ENCODE measurements at places on chromosomes 13 and 19.

DNA sequence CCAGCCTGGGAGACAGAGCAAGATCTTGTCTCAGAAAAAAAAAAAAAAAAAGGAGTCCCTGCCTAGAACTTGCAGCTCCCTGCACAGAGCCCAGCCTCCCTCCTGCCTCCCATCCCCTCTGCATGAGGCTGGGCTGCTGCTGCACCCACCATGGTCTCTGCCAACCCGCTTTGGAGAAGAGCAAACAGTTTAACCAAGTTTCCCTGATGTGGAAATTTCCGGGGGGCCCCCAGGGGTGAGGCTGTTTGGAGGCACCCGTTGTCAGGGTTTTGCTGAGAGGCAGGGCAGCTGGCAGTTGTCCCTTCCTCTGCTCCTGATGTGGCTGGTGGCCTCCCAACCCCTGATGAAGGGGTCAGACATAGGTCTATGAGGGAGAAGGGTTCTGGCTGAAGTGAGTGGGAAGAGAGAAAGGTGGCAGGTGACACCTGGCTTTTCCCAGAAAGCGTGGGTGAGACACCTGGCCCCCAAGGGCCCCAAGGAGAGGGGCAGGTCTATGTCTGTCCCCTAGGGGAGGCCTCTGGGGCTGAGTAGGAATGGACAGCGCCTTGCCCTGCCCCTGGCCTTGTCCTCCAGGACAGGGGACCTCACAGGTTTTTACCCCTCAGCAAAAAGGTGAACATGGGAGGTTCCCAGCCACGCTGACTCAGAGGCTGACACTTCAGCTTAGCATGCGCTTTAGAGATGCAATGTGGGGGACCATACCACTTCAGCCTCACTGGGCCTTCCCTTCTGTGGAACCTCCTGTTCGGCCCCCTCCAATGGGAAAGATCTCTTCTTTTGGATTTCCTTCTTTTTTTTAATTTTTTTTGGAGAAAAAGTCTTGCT, 5.5 kb downstream of the LRP3 start:
- no peak for DNase-seq

DNA sequence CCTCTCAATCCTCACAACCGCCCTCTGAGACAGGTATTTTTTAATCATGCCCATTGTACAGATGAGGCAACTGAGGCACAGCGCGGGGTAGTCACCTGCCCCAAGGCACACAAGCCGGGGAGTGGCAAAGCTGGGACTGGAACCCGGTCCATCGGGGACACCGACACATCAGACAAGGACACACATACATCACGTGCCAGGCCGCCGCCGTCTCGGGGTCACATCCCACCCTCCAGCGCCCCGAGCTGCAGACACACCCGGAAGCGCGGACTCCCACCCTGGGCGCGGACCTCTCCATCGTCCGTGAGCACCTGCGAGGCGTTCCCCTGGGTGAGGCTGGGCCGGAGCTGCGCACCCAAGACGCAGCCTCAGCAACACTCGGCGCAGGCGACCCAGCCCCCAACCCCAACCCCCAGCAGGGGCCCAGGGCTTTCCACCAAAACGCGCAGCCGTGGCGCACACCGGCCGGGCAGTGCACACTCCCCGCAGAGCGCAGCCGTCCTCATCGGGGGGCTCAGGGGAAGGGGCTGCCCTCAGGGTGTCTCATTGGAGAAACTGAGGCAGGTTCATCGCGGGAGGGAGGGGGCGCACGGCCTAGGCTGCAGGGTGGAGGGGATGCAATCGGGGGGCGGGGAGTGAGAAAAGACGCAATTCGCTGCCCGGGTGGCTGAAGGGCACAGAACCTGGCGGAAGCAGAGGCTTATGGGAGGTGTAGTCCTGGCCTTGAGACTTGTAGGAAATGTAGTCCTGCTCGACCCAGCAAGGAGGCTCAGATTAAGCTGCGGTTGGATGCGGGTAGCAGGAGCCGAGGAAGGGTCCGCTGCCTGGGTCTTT, 1.9 kb upstream of the LMTK3 start:
- peak; percentile 50 for DNase-seq

DNA sequence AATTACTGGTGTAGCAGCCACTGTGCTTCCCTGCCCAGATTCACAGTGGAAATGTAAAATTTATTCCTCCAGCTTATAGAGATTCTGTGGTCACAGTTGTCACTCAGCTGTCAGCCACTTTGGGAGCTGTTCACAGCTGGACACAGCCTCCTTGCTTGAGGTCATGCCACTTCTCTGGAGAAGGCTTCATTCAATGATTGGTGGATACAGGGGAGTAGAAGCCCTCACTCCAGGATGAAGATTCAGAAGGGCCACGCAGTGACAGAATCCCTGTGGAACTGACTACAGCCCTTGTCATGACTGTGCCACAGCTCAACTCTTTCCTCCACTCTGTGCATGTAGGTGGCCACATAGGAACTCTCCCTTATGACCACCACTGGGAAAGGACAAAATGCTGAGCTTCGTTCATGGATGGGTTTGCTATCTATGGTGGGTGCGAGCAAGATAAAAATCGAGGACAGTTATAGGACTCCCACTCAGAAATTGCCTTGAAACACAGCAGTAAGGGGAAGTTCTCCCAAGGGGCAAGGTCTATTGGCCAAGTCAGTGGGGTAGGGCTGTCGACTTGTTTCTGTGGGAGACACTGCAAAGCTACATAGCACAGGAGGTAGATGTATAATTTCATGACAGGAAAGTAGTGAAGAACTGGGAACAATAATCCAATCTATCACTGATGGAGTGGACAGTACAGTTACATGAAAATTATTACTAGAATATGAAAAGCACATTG, 98.7 kb downstream of the CCNA1 start:
- DNase-seq: no peak

DNA sequence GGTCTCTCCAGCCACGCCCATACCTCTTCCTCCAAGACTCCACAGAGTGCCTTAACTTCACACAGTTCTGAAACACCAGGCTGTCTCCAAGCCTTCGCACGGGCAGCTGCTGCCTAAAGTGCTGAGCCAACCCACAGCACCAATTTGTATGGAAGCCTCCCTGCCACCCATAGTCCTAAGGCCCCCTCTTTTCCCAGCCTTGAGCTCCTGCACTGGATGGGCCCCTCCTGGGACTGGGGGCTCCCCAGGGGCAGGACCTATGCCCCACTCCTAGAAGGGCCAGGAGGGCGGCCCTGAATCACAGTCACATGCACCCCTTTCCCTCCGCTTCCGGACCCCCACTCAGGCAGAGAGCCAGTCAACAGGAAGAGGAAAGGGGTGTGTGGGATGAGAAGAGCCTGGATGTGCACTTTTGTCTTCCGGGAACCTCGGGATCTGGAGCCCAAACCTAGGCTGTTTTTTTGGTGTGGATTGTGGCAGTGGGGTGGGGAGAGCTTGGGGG, 5.1 kb upstream of the FCER2 start:
- DNase-seq: no peak

DNA sequence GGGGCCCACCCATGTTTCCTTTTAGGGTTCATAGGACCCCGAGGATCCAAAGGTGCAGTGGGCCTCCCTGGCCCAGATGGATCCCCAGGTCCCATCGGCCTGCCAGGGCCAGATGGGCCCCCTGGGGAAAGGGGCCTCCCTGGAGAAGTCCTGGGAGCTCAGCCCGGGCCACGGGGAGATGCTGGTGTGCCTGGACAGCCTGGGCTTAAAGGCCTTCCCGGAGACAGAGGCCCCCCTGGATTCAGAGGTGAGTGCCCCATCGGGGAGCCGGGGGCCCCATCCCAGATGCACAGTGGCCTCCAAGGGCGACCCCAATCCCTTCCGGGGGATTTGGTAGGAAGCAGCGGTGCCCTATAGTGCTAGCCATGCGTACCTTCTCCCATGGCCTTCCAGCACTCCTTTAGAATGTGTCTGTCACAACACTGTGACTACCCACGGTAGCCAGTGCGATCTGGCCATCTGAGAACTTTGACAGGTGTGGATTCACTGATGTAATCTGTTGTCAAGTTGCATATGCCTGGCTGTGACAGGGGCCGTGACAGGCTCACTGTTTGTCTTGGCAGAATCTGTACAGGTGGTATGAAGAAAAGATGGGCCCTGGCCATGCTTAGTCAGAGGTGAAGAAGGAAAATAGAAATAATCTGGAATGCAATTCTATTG, 88.5 kb downstream of the RAB20 start:
- DNase-seq: no peak

GRCh38 chr13:113548778-113549621, 35.6 kb upstream of the TFDP1 start:
- DNase-seq: no peak

GRCh38 chr19:4391306-4391693, 9.0 kb downstream of the SH3GL1 start:
- DNase-seq: no peak

DNA sequence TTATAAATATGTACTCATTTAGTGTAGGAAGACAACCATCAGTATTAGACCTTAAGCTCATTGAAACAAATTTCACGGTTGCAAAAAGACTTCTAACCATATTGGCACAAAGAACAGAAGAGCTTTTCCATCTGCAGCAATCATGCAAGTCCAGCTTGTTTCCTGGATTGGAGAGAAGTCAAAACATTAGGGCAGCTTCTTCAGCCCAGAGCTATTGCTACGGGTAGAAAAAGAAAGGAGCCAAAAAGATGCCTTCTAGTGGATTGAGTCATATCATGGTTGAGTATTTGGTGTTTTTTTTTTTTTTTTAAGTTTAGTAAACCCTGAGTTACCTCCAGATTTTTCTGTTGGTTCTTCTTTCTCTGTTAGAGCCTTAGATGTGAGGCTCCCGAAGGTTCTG, 99.8 kb downstream of the WDFY2 start:
- peak; percentile 72 for DNase-seq

GRCh38 chr13:44790289-44790688, 199.0 kb downstream of the NUFIP1 start:
- DNase-seq: no peak

GRCh38 chr19:16217716-16218451, 20.2 kb downstream of the AP1M1 start:
- no peak for DNase-seq

DNA sequence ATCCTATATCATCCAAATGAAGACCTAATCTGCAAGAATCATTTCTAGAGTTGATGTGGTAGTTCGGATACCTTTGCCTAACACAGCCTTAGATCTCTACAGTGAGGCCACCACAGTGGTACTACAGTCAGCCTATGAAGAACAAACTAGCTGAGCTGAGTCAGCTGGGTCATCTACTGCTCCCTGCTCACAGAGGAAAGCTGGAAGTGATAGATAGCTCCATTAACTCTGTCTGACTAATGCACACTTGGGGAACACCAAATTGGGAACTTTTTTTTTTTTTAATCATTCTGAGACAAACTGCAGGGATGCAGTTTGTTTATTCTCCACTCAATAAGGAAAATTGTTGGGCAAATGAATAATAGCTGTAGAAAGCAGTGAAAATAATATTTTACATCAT, 1160.6 kb downstream of the PCDH9 start:
- no peak for DNase-seq

DNA sequence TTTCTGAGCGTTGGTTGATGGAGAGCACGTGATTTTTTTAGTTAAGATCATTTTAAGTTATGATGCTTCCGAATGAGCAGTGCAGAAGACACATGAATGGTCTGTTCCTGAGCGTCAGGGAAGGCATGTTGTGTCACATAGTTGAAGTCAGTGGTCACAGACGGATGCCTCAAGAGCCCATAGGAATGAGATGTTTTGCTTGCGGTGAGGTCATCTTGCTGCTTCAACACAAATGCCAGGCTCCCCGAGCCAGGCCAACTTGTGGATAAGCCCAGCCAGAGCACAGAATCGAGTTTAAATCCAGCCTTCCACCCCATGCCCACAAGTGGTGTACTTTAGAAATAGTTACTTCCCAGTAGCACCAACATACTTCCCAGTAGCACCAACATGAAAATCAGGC, 5.4 kb downstream of the UPF3A start:
- peak; percentile 7 for DNase-seq

DNA sequence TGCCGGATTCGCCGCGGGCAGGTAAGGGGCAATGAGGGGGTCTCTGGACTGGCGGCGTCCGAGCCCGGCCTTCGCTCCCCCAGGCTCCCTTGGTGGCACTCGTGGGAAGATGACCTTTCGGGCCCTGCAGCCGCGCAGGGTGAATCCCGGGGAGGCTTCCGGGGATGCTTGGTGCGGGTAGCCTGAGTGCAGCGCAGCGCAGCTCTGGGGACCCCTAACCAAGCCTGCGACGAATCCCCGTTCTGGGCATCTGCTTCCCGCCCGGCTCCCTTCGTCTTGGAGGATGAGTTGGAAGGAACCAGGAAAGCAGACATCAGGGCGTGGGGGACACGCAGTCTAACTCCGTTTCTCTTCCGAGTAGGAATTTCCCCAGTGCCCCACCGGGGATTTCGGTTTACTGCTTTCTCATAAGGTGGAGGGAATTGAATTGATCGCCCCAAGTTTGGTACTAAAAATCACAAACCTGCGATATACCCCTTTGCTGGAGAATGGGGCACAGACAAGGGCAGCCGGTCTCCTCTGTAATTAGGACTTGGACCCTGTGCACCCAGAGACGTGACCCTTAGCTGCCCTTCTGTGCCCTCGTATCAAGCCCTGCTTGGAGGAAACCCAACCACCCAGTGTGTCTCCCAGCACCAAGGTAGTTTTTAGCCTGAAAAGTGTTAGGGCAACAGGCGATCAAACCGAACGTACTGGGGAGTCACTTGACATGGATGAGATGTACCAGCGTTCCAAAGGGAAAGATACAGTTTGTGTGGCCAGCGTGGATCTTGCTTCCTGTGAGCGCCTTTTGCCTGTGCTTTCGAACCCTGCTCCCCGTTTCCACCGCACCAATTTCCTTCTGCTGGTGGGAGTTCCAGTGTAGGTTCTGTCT, 1.0 kb downstream of the GPC5 start:
- DNase-seq: no peak

DNA sequence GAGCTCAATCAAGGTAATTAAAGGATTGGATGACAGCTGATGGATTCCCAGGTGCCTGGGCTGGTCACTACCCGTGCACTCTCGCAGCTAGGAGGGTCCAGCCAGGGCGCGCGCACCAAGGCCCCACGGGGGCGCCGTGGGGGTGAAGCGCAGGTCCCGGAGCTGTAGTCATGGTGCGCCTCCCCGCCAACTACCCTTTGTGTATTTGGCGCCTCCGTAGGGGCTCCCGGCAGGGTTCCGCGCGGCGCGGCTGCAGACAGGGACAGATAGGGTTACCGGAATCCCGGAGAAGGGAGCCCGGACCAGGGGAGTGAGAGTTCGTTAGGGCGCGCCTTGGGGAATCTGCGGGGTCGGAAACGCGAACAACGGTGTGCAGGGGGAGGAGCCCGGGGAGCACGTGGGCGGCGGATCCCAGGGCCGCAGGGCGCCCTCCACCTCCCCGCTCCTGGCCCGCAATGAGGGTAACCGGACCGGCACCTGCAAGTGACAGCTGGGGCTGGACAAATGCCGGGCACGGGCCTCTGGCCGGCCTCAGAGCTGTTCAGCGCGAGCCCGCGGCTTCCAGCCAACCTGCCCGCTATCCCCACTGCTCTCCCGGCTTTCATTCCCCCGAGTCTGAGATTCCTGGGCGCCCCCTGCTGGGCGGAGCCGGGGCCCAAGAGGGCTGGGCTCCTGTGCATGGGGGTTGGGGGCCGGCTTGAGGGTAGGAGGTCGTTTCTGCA, 3.4 kb upstream of the PRAM1 start:
- peak; percentile 47 for DNase-seq
